Endothelial cell of umbilical vein (primary cell): ENCODE measurements at places on chromosomes 4 and X.

- DNase-seq = no peak
Observed at GRCh38 chrX:144732588-144732987, 514.7 kb upstream of the SPANXN1 start.

DNA sequence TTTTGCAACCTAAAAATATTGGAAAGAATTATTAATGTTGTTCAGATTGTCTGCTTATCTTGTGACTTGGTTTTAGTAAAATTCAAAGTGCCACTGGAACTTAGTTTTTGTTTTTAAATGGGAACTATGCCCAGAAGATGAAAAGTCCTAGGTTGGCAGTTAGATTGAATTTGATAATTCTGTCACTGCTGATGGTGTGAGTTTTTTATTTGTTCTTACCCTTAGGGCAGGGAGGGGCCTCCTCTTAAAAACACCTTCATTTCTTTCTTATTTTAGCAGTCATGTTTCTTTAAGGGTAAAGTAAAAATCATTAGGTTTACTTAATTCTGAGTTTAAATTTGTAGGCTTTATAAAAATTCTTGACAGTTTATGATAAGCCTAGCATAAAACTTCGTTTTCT, 80.6 kb downstream of the AFF1 start:
- DNase-seq = no peak

GRCh38 chr4:158443731-158444130, 78.0 kb upstream of the RXFP1 start:
- no peak for DNase-seq

- DNase-seq = no peak
Observed at GRCh38 chrX:50629774-50630173, 159.1 kb upstream of the DGKK start.
